Skin of body (tissue), 3 donors: ENCODE measurements at places on chromosomes 5 and 9.
A peak's percentile ranks its signal among the peaks of the same experiment; 100 is the strongest.

GRCh38 chr5:54573812-54574489 lies 56.4 kb downstream of the SNX18 start:
- DNase-seq, result no peak

DNA sequence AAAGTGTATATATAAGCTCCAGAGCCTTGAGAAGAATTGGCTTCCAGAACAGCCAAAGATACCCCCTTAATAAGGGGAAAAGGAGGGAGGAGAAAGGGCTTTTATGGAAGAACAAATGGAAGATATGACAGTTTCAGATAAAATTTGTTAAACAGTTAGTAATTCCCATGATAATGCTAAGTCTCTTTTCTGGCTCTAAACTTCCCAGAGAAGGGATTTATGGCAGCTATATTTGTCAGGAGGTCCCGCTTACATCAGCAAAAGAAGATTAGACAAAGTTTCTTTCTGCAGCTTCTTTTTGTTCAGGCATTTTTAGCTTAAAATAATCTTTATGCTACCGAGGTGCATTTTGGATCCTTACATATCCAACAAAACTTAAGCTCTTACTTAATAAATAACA lies 14.3 kb upstream of the SLC36A3 start:
- no peak for DNase-seq

- peak; percentile 88 for DNase-seq
Measured at GRCh38 chr5:143051244-143052058, 281.3 kb downstream of the ARHGAP26 start.

DNA sequence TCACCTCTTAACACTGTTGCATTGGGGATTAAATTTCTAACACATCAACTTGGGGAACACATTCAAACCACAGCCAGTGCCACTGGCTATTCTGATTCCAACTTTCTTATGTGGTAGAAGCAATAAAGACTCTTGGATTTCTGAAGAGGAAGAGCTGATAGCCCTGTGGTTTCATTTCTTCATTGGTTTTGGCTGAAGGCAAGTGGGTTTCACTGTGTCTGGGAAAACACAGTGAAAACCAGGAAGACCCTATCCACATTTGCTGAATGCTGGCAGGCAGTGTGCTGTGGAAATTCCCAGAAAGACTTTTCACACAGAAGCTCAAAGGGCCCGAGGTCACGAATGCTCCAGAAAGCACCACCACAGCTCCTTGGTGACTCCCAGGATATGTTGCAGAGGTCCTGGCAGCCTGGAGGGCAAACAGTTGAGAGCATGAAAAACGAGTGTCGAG lies 67.1 kb downstream of the DAPK1 start:
- DNase-seq, result no peak

- no peak for DNase-seq
Measured at GRCh38 chr5:37412515-37412914, 33.4 kb downstream of the WDR70 start.

DNA sequence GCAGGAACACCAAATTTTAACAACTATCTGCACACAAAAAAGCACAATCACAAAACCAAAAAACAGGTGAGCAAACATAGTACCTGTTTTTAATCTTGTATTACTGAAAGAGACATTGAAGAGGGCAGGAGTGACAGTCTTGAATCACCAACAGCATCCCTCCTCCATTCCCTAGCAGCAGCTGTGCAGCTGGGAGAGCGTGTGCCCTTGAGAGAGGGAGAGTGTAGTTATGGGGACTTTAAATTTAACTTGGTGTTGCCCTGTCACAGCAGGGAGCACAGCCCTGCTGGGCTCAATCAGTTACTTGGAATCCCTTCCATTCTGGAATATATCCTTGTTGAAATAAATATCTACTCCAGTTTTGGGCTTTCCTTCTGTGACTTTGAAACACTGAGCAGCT lies 1938.7 kb upstream of the NUDT12 start:
- DNase-seq, result no peak

- DNase-seq, result no peak
Measured at GRCh38 chr9:14752271-14752670, 29.7 kb upstream of the CER1 start.

DNA sequence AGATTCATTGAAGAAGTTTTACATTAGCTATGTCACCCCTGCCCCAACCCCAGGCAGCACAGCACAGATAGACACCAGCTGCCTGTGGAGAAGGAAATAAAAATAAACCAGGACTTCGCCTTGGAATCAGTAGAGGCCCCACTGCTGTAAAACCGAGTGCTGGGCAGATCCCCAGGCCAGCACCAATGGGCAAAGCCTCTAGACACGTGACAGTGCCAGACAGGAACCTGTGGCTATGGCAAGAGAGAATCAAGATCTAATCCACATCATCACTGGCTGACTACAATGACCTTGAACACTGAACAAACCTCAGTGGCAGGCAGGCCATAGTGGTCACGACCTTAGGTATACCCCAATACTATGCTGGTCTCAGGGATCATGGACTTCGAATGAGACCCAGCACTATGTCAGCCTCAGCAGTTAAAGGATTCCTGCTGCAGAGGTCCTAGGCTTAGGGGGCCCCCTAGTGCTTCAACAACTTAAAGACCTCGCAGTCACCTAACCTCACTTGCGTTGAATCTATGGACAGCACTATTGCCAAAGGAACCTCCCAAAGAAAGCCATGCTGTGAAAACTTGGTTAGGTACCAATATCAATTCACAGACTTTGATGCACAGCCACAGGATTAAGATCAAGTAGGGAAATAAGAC lies 2118.6 kb upstream of the C9orf72 start:
- no peak for DNase-seq

DNA sequence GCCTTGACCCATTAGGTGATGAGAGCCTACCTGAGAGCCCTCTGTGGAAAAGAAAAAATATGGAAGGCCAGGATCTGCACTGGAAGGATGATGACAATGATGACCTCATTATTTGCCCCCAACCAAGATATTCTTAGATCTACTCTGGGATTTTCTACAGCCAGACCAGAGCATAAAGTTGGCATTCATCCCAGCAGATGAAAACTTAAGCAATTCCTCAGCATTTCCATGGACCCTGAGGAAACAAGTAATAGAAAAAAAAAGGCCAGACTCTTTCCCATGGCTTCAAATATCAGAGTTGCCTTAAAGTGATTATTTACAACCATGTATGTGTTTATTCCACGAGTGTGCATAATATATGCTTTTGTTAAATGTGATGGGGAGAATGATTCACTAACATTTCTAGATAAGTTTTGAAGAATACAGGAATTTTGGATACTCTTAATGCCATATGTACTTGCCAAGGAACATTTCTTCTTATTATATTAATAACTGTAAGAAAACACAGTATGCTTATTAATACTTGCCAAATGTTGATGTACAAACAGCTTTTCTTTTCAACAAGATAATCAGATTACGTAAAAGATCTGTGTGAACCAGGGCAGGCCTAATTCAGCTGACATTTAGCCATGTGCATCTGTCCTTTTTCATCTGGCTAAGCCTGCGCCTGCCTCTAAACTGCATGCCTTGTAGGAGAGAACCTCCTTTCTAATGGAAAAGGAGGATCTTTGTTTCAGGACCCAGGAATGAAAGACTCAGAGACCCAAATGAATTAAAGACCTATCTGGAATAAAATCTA lies 94.8 kb downstream of the ARRDC3 start:
- peak; percentile 96 for DNase-seq

DNA sequence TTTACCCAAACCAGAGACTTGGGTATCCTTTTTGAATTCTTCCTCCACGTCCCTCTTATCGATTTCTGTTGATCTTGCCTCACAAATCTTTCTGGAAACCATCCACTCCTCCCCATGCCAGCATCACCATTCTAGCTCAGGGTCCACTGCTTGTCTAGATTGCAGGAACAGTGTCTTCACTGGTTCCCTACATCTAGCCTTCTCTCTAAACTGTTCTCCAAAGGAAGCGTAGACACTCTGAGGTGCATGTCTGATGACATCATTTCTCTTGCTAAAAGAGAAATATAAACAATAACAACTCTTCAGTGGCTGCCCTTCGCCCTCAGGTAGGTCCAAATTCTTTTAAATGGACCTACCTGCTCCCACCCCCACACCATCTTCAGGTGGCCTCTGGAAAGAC lies 200.1 kb downstream of the DCP2 start:
- no peak for DNase-seq

DNA sequence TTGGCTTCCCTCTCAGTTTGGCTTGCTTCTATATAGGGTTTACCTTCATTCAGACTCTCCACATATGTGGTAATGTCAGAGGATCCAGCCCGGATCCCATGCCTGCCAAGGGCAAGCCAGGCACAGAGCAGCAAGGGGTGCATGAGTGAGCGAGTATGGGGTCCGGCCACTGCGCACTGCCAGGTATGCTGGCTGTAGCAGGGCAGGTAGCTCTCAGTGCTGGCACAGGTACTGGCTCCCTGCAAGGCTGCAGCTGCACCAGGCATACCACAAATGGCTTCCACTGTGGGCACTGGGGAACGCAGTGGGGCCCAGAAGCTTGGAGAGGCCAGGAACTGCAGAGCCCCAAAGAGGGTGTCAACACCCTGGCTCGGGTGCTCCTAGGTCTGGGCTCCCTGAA lies 86.2 kb downstream of the GIN1 start:
- DNase-seq, result no peak

- DNase-seq, result no peak
Measured at GRCh38 chr5:59234236-59234635, 651.4 kb downstream of the RAB3C start.

DNA sequence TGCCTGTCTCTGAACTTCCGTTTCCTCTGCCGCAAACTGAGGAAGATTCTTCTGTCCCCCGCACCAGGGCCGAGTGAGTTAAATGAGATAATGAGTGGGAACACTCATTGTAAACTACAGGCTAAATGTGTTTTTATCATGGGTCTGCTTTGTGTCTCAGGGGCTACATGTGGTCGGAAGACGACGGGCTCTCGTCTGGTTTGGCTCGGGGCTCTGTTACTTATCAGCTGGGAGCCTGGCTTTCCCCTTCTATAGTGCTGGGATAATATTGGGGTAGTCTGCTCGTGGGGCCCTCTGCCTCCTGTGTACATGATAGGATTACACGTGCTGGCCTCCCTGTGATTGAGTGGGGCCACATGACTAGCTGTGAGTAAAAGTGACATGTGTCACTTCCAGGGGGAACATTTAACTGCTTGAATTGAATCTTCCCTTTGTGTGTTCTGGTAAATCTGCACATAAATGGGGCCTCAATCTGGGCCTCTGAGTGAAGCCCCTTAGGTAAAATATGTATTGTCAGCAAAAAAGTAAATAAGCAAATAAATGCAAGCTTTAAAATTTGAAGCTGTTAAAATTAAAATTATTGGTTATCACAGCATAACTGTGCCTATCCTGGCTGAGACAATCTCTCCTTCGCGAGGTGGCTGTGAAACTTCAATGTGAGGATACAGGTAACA lies 86.9 kb upstream of the SH3PXD2B start:
- DNase-seq, result no peak

- DNase-seq, result no peak
Measured at GRCh38 chr5:120778491-120779484, 314.7 kb downstream of the PRR16 start.

DNA sequence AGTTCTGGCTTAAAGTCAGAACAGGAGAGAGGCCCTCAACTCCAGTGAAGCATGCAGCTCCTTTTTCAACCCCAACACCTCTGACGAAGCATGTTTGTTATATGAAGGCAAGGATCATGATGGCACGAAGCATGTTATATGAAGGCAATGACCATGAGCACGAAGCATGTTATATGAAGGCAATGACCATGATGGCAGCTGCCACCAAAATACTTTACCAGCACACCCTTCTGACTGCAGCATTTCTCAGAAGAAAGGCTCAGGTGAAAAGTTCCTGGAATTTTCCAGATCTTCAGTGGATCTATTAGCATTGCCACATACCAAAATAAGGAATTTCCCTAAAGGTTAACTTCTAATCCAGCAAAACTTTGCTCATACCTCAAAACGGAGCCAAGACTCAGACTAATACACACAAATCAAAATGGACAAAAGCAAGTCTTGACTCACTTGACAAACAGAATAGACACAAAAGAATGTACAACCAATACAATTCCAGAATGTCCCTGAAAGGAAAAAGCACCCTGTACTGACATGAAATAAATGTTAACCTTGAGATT lies 217.4 kb downstream of the FANCC start:
- DNase-seq, result no peak

GRCh38 chr9:135152614-135153334 lies 65.3 kb downstream of the OLFM1 start:
- no peak for DNase-seq

DNA sequence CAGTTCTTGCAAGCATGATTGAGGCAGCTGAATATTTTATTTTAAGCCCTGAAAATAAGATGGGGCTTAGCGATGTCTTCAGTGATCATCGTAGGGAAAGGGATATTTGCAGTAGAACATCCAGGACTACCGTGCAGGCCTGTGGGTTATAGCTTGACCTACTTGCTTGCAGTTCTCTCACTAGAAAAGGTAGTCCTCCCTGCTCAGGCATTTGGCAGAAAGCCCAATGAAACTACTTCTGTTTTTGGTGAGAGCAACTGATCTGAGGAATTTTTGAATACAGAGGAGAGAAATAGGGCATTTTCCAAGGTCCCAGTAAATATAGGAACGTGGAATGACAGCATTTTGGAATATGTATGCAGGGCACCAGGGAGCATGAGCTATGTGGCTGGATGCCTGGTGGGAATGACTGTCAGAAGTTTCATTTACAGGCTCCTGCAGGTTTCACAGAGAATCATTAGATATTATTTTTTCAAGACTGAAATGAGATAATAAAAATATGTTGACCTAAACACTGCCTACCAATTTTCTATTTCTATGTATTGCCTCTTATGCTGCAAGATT lies 417.9 kb upstream of the ACTBL2 start:
- DNase-seq, result no peak

GRCh38 chr9:131994364-131995125 lies 85.1 kb downstream of the MED27 start:
- DNase-seq, result no peak

GRCh38 chr5:181114844-181115778 lies 15.9 kb downstream of the OR2V1 start:
- DNase-seq, result no peak

DNA sequence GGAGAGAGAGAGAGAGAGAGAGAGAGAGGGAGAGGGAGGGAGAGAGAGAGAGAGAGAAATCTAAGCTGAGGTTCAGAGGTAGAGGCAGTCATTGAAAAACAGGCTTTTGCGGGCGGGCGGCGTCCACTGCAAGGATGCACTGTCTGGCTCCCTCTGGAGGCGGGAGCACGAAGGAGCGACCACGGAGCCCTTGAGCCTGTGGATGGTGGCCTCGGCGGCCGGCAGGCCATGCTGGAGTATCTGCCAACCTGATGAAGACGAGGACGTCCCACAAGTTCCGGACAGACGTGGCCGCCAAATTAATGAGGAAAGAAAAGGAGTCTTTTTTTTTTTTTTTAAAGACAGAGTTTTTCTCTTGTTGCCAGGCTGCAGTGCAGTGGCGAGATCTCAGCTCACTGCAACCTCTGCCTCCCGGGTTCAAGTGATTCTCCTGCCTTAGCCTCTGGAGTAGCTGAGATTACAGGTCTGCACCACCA lies 2.2 kb upstream of the CCDC125 start:
- DNase-seq, result no peak

GRCh38 chr5:95554331-95554646 lies 488 bp downstream of the SKIC3 start:
- DNase-seq, result peak; percentile 35

DNA sequence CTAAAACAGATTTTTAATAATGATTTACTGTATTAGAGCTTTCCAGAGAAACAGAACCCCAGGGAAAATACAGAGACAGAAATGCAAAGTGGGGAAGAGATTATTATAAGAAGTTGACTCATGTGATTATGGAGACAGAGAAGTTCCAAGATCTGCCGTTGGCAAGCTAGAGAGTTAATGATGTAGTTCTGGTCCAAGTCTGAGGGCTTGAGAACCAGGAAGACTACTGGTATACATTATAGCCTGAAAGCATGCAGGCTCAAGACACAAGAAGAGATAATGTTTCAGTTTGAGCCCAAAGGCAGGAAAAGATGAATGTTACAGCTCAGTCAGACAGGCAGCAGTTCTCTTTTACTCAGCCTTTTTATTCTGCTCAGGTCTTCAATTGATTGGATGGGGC lies 98.8 kb upstream of the NFIL3 start:
- DNase-seq, result peak; percentile 45
